ENCODE measurements at places on chromosomes 7 and 10. TPM values are rescaled to one million over a fixed set of nuclear protein-coding genes. Genes with fewer than 3 reads are reported as not detected.

VWA2 gene
- polyA plus RNA-seq, result not detected

PRKG1 gene
- polyA plus RNA-seq, result 4.3 TPM

CC2D2B gene
- polyA plus RNA-seq, result not detected

DLX6 gene
- polyA plus RNA-seq, result 0.37 TPM

FFAR4 gene
- not detected for polyA plus RNA-seq

STEAP1B gene
- 16.6 TPM for polyA plus RNA-seq

POM121 gene
- polyA plus RNA-seq, result 14.0 TPM

ZNF316 gene
- 18.0 TPM for polyA plus RNA-seq

HKDC1 gene
- 0.06 TPM for polyA plus RNA-seq

NEUROD6 gene
- not detected for polyA plus RNA-seq

TAS2R60 gene
- polyA plus RNA-seq, result not detected

ANKRD61 gene
- polyA plus RNA-seq, result 0.50 TPM

RNF148 gene
- not detected for polyA plus RNA-seq

AP4M1 gene
- polyA plus RNA-seq, result 39.2 TPM

ELFN1 gene
- polyA plus RNA-seq, result 0.05 TPM

SAMD9L gene
- 1.8 TPM for polyA plus RNA-seq

NANOS1 gene
- polyA plus RNA-seq, result 0.86 TPM

CCDC172 gene
- polyA plus RNA-seq, result not detected

PLCE1 gene
- 1.2 TPM for polyA plus RNA-seq

COL26A1 gene
- polyA plus RNA-seq, result 0.05 TPM

SLC29A4 gene
- 12.3 TPM for polyA plus RNA-seq

ZNF32 gene
- polyA plus RNA-seq, result 39.0 TPM

UNCX gene
- polyA plus RNA-seq, result not detected

EN2 gene
- polyA plus RNA-seq, result 0.02 TPM

ADO gene
- polyA plus RNA-seq, result 8.2 TPM

STRIP2 gene
- 6.9 TPM for polyA plus RNA-seq

BMPER gene
- polyA plus RNA-seq, result 20.0 TPM

CFTR gene
- polyA plus RNA-seq, result not detected

FAM25G gene
- polyA plus RNA-seq, result not detected

NRBF2 gene
- 13.2 TPM for polyA plus RNA-seq

AKR1C3 gene
- polyA plus RNA-seq, result 0.70 TPM

FAM221A gene
- 9.7 TPM for polyA plus RNA-seq

CPN1 gene
- polyA plus RNA-seq, result not detected

SUGCT gene
- polyA plus RNA-seq, result 53.7 TPM

OGA gene
- 24.8 TPM for polyA plus RNA-seq

SRGN gene
- polyA plus RNA-seq, result 0.10 TPM

SPDYE2B gene
- not detected for polyA plus RNA-seq

TMEM213 gene
- not detected for polyA plus RNA-seq

CLEC2L gene
- polyA plus RNA-seq, result not detected

MRLN gene
- polyA plus RNA-seq, result not detected

NRP1 gene
- polyA plus RNA-seq, result 129 TPM

CALML3 gene
- not detected for polyA plus RNA-seq

All from SK-N-SH (cell line).